ENCODE measurements at places on chromosomes 1 and 21.

GRCh38 chr1:39666772-39667171 is 5.1 kb downstream of the NT5C1A start:
- DNase-seq: peak; percentile 36

DNA sequence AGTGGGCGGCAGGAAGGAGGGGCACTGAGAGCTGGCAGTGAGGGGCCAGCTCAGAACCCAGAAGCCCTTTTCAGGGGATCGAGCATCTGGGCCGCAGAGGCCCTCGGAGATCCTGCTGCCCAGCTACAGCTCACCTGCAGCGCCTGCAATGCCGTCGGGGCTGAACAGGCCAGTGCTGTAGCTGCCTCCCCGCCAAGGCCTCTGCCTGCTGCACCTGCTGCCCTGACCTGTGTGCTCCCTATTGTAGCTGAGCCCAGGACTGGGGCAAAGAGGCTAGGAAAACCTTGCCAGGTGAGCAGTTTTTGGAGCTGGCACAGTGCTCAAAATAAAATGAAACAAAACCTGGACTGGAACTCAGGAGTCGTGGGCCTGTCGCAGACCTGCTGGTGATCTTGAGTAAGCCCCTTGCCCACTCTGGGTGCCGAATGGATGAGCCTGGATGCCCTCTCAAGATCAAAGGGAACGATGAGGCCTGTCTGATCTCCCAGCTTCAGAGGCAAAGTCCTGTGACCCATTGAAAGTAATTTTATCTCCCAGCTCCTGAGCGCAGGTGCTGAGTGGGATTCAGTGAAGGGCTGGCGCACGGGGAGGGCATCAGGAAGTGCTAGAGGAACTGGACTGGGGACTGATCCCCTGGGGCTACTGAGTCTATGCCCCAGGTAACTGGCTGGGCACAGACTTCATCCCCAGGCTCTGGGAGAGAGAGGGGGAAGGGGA is 154.6 kb downstream of the FOXD2 start:
- DNase-seq: no peak

GRCh38 chr1:89637496-89637895 is 4.6 kb downstream of the LRRC8C start:
- no peak for DNase-seq

DNA sequence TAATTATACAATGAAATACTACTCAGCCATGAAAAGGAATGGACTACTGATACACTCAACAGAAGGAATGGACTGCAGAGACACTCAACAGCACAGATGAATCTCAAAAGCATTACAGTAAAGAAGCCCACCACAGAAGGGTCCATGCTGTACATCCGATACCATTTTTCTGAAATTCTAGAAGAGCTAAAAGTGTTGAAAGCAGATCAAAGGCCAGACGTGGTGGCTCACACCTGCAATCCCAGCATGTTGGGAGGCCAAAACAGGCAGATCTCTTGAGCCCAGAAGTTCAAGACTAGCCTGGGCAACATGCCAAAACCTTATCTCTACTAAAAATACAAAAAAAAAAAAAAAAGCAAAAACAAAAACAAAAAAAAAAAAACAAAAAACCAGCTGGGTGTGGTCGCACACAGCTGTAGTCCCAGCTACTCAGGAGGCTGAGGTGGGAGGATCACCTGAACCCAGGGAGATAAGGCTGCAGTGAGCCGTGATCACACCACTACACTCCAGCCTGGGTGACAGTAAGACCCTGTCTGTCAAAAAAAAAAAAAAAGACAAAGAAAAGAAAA is 15.5 kb downstream of the PPP1R15B start:
- DNase-seq: no peak

DNA sequence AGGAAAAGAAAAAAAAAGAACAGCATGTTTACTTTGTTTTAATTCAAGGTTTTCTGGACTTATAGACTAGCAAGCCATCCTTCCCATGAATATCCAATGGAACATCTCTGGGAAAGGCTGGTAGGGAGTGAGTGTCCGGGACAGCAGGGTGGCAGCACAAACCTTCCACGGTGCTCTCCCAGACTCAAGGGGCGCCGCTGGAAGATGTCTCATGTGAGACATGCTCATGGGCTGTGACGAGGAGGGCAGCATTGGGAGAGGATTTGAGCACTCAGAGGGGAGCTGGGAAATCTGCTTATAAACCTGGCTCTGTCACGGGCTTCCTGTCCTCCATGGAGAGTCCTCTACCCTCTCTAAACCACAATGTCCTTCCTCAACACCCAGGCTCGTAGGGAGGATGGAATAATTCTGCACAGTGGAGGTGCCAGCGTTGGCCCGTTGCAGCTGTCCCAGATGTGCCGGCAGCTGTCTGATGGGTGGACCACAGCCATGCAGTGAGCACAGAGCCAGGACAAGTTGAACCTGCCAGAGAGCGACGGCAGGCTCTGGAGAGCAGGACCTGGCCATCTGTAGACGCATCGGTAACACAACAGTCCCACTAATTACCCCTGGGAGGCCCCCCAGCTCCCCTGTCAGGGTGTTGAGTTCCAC is 100.1 kb upstream of the IGSF21 start:
- DNase-seq: no peak

DNA sequence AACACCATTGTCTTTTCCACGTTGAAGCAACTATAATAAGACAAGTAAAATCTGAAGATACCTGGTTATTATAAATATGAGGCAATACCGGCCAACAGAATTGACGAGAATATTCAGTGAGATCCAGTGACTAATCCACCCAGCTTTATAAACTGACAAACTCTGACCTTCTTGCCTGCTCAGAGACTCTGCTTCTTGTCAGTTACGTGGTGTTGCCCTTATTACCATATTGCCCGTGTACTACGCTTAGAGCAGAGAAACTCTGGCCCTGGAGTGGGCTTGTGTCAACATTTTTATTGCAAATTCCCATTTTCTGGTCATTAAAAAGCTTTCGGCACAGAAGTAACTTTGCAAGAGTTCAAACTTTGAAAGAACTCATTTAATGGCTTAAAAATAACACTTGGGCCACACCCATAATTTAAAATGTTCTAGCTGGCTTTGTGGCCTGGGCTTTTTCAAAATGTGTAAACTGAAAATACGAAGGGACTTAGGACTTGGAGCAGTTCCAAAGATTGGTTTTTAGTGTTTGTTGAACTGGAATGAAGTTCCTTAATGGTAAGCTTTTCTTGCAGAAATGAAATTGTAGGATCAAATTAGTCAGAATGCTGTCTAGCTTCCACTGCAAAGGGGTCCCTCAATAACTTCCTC is 266.2 kb downstream of the LMO4 start:
- DNase-seq: no peak

DNA sequence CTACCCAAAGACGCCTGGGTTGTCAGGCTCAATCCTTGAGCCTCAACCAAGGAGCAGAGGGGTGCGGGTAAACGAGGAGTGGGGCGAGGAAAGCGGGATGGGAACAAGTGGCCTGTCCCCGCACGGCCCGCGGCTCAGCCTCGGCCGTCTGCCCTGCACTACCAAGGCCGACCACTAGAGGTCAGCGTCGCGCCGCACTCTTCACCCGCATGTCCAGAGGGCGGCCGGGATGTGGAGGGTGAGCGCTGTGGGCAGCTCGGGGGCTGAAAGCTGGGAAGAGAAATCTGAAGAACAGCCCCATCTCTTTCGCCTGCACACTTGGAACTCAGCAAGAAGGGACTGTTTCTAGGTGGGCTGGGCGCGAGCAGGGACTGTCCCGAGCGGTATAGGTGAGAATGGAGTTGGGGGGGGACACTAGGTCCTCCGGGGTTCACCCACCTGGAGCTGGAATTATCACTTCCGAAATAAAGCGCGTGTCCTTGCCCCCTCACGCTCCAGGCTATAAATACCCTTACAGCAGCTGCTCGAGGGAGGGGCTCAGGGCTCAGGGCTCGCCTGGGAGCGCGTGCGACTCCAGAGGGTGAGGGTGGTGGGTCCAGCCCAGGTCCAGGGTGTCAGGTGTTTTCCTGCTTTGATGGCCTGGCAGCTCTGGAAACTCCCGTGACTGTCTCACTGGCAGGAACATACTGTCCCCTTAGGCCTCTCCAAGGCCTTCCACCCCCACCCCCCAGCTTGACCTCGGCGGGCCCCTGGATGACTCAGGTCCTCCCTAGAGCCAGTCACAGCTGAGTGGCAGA is 9.8 kb downstream of the SLC30A2 start:
- peak; percentile 73 for DNase-seq

DNA sequence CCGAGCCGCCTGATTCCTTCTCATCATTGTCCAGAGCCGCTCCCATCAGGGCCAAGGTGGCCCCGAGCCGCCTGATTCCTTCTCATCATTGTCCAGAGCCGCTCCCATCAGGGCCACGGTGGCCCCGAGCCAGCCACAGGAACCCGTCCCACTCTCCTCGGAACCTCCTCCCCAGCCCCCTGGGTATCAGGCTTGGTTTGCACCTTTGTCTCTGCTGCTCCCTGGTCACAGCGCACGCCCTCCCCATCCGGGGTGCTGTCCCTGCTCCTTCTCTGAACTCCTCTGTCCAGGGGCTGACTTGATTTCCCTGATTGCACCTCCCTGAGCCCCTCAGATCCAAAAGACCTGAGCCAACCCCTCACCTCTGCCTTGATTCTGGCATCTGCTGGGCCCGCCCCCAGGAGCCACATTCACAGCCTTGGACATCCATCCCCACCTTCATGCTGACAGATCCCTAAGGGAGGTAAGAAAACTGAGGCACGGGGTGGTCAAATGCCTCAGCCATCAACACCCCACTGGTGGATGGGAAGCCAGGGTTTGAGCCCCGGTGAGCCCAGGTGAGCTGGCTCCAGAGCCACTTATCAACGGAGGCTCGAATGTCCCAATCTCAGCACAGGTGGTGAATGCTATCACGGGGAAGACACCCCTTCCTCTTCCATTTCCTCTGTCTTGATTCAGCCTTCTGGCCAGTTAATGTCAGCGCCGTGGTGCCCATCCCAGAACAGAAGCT is 25.6 kb upstream of the COL18A1 start:
- no peak for DNase-seq

GRCh38 chr1:233667741-233668140 is 53.8 kb downstream of the KCNK1 start:
- no peak for DNase-seq

DNA sequence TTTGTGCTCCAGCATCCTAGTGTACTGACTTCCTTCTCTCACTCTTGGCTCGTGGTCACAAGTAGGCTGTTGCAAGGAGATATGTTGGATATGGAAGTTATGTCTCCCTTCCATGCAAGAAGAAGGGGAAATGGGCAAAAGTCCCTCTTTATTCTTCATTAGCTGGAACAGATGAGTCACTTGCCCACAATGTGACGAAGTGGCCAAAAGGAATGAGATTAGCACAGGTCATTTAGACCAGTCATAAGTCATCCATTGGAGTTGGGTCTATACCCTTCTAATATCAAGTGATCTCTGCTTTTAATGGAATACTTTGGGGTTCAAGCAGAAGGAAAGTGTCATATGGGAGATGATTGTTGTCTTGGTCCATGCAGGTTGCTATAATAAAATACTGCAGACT is 91.2 kb upstream of the NGF start:
- no peak for DNase-seq

DNA sequence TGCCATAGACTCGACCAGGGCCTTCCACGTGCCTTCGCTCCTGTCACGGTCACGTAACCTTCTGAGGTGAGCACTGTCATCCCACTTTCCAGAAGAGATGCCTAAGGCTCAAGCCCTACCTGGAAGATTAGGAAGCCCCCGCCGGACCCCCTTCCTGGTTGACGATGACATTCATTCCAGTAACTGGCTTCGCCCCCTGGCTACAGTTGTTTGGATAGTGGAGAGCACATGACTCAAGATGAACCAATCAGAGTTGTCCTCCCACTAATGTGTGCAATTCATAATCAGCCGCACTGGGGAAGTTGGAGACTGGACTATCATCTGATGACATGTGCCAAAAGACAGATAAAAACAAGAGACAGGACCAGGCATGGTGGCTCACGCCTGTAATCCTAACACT is 104.0 kb upstream of the GJB5 start:
- no peak for DNase-seq

DNA sequence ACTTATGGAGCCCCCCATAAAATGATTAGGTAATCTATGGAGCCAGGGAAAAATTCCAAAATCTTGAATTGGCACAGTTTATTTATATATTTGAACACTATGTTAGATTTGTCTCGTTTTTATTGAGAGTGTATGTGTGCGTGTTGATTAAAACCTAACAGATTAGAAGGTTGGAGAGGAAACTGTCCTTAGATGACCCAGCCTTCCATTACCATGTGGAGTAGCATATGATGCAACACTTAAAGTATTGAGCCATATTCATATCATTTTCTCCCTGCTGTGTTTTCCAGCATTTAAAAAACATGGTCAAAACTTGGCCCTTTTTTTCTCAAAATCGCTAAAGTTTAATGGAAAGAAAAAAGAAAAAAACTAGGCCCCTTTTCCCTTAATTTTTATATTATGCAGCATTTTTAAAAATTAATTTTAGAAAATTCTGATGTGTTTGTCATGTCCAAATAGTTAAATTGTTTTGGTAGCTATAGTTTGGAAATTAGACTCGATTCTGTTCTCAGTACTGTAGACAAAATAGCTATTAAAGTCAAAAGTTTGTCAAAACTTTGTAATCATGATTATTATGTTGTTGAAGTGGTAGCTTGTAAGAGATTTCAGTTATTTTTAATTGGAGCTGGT is 2.3 kb downstream of the LRRC8D start:
- no peak for DNase-seq

- DNase-seq: no peak
Measured at GRCh38 chr1:9260059-9260766, 25.6 kb downstream of the H6PD start.

- DNase-seq: no peak
Measured at GRCh38 chr1:113453771-113454083, 63.4 kb downstream of the MAGI3 start.

GRCh38 chr1:2468540-2468939 is 7.5 kb upstream of the PLCH2 start:
- DNase-seq: no peak

- DNase-seq: no peak
Measured at GRCh38 chr1:213333121-213333520, 282.1 kb downstream of the RPS6KC1 start.
